ENCODE measurements at places on chromosomes 3 and 15. TPM values are rescaled to one million over a fixed set of nuclear protein-coding genes. Genes with fewer than 3 reads are reported as not detected.

The TMC3 gene
- 0.09 TPM for total RNA-seq

The FBXW12 gene
- 1.2 TPM for total RNA-seq

DNA sequence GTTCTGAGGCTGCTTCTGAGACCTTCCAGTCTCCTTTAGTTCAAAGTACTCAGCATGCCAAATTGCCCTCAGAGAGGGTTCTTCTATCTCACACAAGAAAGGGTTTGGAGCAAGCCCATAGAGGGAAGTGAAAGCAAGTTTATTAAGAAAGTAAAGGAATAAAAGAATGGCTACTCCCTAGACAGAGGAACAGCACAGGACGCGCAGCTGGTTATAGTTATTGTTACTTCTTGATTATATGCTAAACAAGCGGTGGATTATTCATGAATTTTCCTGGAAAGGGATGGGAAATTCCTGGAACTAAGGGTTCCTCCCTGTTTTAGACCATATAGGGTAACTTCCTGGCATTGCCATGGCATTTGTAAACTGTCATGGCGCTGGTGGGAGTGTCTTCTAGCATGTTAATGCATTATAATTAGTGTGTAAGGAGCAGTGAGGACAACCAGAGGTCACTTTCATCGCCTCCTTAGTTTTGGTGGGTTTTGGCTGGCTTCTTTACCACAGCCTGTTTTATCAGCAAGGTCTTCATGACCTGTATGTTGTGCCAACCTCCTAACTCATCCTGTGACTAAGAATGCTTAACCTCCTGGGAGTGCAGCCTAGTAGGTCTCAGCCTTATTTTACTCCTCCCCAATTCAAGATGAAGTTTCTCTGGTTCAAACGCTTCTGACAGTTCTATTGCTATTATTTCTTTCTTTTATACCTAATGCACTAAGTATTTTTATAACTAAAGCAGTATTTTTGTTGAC, 26.3 kb downstream of the SCN11A start:
- DNase-seq, result no peak

DNA sequence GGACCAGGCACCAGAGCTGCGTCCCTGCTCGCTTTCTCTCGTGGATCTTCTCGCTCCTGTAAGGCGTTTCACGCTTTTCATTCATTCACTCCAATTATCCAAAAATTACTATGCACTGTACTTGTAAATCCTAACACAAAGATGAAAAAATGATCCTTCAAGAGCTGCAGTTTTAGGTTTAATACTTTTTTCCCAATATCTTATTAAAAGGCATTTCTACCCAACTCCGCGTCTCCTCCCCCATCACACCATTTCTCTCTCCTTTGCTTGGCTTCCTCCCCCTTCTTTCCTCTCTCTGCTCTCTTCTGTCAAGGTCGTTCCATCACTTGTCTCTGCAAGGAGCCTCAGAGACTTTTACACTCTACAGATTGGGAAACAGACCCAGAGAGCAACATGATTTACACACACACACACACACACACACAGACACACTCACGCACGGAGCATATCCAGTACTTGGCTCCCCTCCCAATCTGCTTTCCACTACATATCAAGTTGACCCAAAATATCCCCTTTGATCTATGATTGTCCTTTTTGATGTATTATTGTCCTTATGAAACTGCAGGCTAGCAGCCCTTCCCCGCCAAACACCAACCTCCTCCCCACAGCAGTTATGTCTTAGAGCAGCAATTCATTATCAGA, 479 bp upstream of the CLDN1 start:
- no peak for DNase-seq

GRCh38 chr3:119343719-119344118, 49.5 kb downstream of the ARHGAP31 start:
- no peak for DNase-seq

GRCh38 chr15:38058596-38059075, 124.2 kb downstream of the TMCO5A start:
- DNase-seq, result no peak

DNA sequence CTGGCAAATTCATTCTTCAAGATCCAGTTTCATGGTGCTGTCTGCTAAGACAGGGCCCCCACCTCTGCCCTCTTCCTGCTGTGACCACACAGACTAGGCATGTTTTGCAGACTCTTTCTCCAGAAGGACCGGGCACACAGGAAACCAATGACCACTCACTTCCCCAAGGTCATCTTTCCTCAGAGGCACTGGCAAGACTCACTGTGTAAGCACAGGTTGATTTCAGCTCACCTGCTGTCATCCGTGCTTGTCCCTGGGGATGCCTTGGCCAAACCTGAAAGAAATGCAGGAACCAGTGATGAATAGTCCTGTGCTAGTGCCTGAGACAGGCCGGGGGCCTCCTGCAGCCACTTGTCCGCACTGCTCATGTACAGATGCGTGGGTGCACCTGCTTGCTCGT, 33.5 kb downstream of the ALS2CL start:
- no peak for DNase-seq

The PLA1A gene
- total RNA-seq, result 0.73 TPM

The PIK3R4 gene
- total RNA-seq, result 30.8 TPM

GRCh38 chr3:152961323-152961722, 126.4 kb downstream of the P2RY1 start:
- DNase-seq, result no peak

DNA sequence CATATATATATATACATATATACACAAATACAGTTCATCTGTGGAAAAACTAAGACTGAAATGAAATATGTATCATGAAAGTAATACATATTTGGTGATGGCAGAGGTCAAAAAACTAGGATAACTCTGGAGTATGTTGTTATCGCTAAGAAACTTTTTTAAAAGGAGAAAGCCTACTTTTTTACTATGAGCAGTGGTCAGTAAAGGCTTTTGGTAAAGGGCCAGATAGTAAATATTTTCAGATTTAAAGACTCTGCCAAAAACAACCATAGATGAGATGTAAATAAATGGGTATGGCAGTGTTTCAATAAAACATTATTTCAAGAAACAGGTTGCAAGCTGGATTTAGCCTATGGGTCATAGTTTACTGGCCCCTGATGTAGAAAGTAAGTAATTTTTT, 93.8 kb upstream of the TGFBR2 start:
- no peak for DNase-seq

GRCh38 chr15:101010781-101011180, 91.6 kb downstream of the LRRK1 start:
- no peak for DNase-seq

The TPRG1 gene
- 3.4 TPM for total RNA-seq

The RYR3 gene
- 62.5 TPM for total RNA-seq

The SMCO1 gene
- not detected for total RNA-seq

DNA sequence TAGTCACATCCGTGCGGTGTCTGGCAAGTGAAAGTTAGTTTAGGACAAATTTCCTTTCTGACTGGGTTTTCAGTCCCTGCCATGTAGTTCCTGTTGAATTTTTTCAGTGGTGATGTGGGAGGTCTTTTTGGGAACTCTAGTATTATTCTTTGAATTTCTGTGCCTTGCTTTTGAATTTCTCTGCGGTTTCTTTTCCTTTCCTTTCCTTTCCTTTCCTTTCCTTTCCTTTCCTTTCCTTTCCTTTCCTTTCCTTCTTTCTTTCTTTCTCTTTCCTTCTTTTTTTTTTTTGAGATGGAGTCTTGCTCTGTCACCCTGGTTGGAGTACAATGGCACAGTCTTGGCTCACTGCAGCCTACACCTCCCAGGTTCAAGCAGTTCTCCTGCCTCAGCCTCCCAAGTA, 88.2 kb downstream of the CGNL1 start:
- DNase-seq, result no peak

DNA sequence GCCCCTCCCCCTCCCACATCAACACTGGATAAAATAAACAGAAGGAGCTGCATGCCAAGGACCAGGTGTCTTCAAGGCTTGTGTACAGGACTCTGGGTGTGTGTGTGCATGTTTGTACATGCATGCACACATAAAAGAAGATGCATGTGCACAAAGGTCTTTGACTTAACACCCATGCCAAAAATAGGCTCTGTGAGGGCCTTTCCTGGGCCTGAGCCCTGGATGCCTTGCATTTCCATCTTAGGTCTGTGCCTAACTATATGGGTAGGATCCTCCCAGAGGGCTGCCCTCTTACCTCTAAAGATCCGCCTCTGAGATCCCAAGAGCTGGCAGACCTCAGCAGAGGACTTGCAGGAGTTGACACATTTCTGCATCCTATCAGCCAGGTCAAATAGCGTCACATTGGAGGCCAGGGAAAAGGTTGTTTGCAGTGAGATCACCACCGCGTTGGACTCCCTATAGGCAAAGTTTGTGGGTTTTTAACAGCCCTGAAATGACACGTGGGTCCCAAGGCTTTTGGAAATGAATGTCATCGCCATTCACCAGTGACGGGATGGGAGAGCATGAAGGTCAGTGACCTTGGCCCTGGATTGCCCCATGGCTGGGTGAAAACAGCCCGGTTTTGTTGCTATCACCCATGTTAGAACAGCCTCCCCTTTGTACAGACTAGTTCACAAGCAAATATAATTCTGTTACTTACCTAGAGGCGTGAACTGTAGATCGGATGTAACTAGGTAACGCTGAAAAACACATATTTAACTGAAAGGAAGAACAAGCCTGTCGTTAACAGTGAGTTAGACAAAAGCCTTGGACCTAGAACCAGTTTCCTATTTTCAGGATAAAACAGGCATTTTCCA, 54.0 kb downstream of the HEG1 start:
- no peak for DNase-seq

The DTX3L gene
- total RNA-seq, result 4.4 TPM

The FEM1B gene
- 130 TPM for total RNA-seq

- DNase-seq, result no peak
Measured at GRCh38 chr15:74215958-74216357, 13.4 kb upstream of the STRA6 start.

DNA sequence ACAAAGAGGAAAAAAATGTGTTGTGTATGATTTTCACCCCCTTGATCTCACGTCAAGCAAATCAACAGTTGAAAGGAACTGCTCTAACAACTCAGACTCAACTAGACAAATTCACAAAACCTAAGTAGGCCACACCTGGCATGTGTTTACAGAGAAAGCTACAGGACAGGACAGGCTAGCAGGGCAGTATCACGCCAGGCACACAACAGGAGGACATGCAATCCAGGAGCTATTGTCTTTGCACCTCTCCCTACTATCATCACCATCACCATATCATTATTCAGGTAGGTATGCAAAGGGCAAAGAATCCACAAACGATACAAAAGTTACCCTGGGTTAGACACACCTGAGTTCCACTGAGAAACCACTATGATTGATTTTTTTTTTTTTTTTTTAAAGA, 86.4 kb downstream of the TBL1XR1 start:
- DNase-seq, result no peak

GRCh38 chr15:72916897-72917296, 133.3 kb upstream of the ADPGK start:
- no peak for DNase-seq

DNA sequence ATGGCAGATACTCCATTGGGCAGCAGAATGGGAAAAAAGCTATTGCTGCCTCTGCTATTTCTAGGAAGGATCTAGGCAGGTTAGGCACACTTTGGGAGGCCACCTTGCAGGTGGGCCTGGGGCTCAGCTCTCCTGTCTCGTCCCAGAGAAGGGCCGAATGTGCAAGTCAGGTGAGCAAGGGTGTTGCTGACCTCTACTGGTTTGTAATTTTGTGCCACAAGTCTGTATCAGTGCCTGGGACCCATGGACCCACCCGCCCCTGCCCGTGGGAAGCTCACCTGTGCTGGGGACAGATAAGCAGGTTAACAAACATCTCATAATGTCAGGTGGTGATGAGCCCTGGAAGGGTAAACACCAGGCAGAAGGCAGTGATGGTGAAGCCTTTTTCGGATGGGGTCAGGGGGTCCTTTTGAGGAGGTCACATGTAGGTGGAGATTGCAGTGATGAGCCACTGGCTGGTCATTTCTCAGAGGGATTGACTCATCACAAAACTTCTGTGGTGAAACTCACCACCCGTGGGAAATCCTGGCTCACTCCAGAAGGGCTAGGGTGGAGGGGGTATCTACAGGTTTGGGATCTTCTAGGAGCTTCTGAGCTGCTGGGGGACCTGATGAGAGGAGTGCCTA, 161.3 kb downstream of the KLF13 start:
- DNase-seq, result no peak

- no peak for DNase-seq
Measured at GRCh38 chr3:181847276-181847675, 135.6 kb downstream of the SOX2 start.

The GNB5 gene
- total RNA-seq, result 53.1 TPM

DNA sequence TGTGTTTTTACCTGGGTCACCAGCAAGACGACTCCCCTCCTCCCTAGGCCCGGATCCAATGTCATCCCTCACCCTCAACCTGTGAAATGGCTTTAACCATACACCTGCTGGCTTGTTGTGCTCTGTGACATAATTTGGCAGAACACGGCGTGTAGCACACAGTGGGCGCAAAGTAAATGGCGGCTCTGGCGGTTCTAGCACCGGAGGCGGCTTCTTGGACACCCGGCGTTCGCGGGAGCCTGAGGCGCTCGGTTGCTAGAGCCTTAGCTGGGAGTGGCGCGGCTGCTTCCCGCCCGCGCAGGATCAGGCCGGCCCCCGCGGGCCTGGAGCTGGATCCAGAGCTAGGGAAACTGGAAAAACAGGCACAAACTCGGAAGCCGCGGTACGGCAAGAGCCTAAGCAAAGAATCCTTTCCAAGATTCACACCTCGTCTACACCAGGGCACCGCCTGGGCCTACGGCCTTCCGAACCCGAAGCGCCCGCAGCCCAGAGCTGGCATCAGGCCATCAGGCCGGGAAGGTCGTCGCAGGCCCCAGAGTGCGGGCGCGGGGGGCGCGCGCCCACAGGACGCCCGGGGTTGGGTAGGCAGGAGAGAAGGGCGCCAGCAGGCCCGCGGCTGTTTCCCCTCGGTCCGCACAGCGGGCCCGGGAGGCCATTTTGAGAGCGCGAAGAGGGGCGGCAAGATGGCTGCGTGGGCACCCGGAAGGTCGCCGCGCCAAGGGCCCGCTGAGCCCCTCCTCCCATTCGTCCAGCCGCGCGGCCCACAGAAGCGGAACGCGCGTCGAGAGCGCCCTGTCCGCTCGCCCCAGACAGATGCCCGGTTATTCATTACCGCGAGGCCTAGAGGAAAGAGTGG, 43.9 kb upstream of the POLG start:
- DNase-seq, result no peak

The THSD4 gene
- total RNA-seq, result 4.6 TPM

DNA sequence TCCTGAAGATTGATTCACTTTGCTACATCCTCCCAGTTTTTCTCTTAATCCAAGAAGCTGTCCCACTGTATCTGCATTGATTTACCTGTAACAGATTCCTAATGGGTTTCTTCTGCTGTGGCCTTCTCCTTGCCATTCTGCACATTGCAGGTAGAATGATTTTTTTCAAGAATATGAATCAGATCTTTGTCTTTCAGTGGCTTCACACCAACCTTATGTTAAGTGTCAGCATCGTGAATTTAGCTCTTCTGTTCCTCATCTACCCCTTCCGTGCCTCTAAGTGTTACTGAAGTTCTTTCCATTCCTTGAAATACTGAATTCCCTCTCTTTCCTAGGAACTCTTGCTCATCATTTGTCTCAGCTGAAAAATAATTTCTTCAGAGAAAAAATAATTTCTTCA, 7.5 kb downstream of the SENP5 start:
- DNase-seq, result no peak

GRCh38 chr3:54999159-54999558, 71.3 kb upstream of the LRTM1 start:
- DNase-seq, result no peak
